ENCODE measurements at places on chromosomes 16 and 17.

DNA sequence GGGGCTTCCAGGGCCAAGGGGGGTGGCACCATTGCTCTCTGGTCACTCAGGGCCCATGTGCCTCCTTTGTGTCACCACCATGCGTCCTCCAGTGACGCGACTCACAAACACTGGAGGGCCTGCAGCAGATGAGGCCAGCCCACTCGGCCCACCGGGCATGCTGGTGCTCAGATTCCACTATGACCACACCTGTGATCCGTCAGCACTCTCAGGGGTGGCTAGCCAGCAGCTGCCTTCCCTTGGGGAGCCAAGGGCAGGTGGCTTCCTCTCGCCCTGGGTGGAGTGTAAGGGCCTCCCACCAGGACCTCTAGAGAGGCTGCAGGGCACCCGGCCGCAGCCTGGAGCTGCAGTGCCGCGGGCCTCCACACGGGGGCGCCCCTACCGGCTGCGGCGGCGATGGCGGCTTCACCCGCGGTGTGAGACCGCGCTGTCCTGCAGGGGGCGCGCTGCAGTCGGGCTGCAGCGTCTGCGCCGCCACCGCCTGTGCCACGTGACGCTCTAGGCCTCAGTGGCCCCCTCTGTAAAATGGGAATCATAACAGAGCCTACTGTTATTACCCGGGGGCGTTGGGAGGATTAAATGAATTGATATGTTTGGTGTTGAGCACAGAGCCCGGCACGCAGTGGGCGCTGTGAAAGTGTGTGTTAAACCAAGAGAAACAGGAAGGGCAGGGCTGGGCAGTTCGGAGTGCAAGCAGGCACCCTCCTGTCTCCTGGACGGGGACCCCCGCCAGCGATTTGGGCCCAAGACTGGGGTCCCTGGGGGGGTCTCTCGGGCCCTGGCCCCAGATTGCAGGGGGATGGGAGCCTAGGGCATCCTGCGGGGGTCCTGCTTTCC is 192.4 kb upstream of the GSE1 start:
- peak; percentile 80 for DNase-seq

DNA sequence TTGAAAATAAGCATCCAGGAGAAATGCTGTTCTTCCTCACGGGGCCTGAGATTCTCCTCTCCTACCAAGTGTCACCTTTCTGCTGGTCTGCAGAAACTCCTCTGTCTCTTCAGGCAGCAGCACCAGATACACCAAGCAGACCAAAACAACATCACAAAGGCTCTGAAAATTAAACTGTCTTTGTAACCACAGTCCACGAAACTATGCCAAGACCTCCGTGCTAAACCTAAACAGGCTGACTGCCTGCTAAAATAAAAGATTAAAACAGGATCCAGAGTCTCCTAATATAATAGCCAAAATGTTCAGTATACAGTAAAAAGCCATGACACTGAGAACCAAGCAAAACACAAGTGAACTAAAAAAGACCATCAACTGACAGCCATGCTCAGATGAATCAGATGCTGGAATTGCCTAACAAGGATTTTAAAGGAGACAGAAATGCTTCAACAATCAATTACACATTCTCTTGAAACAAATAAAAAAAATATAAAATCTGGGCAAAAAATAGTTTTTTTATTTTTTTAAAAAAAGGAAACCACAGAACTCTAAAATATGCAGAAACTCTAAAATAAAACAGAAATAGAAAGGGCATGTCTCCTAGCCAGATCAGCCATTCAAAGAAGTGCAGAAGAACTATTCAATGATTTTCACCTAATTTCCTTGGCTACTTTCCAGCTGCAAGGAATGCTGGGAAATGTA is 50.3 kb upstream of the TOX3 start:
- DNase-seq = no peak

- no peak for DNase-seq
Observed at GRCh38 chr16:30895627-30896260, 670 bp upstream of the CTF1 start.

DNA sequence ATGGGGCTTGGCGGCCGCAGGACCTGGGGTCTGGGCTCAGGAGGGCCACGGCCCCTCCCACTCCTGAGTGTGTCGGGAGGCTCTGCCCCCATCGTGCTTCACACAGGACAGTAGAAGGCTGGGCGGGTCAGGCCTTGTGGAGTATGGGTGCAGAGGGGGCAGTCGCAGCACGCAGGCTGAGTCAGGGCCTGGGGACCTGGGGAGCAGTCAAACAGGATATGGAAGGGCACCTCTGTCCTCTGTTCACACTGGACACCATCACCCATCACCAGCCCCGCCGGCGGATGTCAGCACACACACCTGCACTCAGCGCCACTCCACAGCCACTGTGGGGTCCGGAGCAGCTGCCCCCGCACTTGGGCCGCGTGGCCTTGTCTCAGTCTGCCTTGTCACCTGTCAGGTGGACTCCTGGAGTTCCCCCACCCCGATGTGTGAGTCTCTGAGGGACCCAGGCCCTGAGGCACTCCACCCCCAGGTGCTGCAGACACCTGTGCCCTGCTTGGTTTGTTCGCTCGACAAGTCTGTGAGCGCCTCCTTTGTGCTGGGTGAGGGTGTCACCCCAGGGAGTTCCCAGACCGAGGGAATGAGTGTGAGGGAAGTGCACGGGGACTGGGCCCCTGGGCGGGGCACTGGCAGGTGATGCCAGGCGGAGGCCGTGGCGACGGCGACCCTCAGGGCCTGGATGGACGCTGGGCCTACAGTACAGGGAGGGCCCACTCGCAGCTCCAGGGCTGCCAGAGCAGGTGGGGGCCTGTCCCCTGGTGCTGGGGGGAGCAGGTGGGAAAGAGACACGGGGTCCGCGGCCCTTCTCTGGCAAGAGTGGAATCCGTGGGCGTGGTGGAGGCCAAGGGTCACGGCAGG is 31.7 kb downstream of the ZFPM1 start:
- no peak for DNase-seq

DNA sequence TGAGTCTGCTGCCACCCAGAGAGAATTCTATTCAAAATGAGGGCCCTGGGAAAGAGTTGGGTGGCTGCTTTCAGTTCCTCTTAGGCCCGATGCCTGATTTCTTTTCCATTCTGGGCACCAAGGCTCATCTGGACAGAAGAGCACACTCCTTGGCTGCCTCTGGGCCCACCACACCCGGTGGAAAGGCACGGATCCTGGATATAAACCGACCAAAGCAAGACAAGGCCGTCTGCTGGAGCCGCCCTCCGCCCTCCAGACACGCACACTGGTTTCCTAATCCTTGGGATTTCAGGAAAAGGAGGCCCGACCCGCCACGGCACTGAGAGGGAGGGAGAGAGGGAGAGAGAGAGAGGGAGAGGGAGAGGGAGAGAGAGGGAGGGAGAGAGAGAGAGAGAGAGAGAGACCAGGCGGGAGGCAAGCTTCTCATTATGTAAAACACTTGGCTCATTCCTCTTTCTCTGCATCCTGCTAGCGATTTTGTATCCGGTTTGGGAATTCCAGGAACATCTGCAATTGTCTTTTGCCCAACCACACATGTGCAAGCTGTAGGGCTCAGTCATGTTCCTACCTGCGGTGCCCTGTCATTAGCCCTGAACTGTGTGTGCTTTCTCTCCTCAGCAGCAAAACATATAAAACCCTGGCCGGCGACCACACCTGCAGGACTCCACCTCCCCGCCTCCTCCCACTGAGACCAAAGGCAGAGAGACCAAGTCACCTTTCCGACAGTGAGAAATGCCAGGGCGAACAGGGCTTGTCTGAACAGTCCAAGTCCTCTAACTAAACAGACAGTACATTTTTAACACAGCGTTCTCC is 347.2 kb downstream of the SOX9 start:
- no peak for DNase-seq

GRCh38 chr17:80104321-80104955 is 3.1 kb downstream of the GAA start:
- DNase-seq = no peak

DNA sequence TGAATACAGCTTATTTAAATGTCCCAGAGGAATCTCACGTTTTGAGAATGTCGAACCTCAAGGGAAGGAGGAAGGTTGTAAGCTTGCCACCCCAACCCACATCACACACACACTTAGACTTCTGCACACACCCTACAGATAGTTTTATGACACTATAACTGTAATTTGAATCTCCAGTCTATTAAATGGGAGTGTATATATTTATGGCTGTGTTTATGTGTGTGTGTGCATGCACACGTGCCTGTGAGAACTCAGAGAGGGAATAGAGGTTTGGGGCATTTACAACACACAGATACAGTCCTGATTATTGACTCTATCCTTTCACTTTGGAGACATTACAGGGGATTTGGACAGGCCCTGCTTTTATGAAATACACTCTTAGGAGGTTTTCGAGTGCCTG is 171.5 kb upstream of the MAF start:
- DNase-seq = no peak

DNA sequence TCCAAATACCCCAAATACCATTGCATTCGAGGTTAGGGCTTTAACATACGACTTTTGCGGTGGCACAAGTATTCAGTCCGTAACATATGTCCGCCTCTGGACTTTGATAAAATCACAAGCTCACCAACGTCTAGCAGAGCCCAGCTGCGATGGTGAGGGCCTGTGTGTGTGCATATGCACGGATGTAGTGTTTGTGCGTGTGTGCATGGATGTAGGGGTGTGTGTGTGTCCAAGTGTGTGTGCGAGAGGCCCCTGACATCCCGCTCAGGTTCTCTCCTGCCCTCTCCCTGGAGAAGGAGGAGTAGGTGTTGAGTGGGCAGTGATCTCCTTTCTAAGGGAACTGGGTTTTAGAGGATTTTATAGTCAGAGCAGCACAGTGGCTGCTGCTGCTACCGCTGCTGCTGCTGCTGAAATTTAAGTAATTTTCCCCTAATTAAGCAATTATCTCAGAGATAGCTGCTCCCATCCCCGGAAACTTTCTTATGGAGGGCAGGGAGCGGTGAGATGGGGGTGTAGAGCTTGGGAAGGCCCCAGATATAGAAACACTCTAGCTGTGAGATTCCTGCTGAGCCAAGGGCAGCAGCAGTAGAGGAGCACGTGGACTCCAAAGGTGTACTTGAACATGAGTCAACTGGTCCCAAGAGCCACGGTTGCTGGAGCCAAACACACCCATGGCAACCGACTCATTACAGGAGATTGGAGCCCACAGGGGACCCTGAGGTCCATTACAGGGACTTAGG is 121.7 kb upstream of the SDK2 start:
- no peak for DNase-seq

- DNase-seq = peak; percentile 41
Observed at GRCh38 chr16:87491522-87492290, 1.1 kb downstream of the ZCCHC14 start.

DNA sequence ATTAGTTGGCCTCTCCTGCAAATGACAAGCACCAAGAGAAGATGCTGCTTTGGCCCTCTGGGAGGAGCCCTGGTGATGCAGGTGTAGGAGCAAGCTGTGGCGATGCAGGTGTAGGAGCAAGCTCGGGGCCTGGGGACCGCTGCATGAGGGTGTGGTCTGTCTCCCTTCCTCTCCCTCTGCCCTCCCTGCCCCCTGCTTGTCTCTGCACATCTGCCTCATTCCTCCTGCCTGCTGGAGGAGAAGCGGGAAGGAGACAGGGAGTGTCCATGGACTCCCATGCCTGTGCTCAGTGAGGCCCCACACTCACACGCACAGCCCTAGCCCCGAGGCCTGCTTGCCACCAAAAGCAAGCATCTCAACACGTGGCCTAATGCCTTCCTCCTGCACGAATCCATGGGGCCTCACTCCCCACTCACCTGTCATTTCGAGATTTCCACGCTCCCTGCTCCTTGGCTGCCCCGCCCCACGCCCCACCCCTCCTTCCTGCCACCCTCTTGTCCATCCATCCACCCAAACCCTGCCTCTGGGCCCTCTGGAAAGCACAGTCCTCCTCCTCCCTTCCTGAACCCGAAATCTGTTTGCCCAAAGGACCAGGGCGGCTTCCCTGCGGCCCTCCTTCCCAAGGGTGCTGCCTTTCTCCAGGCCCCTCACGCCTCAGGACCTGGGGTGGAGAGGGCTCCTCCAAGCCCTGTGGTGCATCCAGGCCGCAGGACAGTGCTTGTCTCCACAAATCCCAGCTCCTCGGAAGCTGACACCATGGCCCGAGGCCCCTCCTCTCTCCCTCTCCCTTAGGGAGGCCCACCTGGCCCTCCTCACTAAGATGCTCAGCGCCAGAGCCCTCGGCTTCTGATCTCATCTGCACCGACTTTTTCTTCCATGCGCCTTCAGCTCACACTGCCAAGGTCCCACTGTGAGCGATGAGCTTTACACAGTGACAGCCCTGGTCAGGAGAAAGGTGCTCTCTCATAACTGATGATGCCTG is 11.8 kb upstream of the ALDH3A1 start:
- DNase-seq = no peak

DNA sequence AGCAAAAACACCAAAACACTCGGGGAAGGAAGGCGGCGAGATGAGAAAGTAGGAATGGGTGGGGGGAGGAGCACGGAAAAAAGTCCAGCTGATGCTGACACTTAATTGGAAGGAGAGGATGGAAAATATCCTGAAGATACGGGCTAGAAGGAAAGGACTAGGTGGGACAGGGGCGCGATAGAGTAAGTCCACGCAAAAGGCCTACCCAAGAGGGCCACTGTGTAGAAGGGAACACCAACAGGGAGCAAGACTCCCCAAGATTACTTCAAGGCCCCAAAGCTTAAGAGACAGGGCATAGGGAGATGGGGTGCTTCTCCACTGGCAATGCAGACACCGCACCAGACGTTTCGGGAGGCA is 736 bp downstream of the APPBP2 start:
- no peak for DNase-seq

DNA sequence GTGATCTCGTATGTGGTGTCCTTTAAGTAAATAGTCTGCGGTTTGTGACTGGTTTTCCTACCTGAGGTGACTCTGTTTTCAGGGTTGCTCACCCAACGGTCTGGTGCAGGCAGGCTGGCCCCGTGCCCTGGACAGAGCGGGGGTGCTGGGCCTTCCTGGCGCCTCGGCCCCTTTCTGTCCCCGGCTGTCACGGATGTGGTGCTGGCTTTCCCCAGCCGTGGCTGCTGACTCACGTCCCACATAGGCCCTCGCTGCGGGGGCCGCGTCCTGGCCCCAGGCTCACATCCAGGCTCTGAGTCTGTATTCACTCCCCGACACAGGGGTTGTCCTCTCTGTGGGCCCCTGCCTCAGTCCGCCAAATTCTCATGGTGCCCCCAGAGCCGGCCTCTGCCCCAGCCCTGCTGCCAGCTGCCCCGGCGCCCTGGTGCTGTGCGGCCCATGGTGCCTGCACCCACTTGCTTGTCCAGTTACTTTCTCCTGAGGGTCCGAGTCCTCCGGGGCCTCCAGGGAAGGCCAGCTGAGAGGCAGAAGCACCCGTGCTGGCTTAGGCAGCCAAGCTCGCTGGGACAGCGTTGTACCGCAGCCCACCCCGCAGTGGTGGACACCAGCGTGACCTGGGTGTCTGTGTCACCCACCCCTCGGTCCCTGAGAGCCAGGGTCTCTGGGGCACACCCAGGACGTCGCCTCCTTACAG is 5.9 kb downstream of the CHMP6 start:
- no peak for DNase-seq

GRCh38 chr16:17375461-17376304 is 95.1 kb downstream of the XYLT1 start:
- no peak for DNase-seq

- DNase-seq = no peak
Observed at GRCh38 chr17:40621578-40621977, 26.0 kb downstream of the SMARCE1 start.

- no peak for DNase-seq
Observed at GRCh38 chr17:57186226-57187019, 69.9 kb upstream of the MSI2 start.

- no peak for DNase-seq
Observed at GRCh38 chr16:48421741-48422140, 36.5 kb upstream of the SIAH1 start.
